ENCODE measurements at places on chromosomes 11 and 22.
A peak's percentile ranks its signal among the peaks of the same experiment; 100 is the strongest.

- DNase-seq = no peak
These were observed 4.0 kb upstream of the CHKA start for GRCh38 chr11:68125164-68125563.

GRCh38 chr11:95912902-95913560 lies 10.9 kb downstream of the MTMR2 start:
- no peak for DNase-seq

GRCh38 chr11:128711136-128711535 lies 17.3 kb downstream of the FLI1 start:
- no peak for DNase-seq

GRCh38 chr22:28791841-28792490 lies 8.4 kb downstream of the XBP1 start:
- DNase-seq = peak; percentile 41

DNA sequence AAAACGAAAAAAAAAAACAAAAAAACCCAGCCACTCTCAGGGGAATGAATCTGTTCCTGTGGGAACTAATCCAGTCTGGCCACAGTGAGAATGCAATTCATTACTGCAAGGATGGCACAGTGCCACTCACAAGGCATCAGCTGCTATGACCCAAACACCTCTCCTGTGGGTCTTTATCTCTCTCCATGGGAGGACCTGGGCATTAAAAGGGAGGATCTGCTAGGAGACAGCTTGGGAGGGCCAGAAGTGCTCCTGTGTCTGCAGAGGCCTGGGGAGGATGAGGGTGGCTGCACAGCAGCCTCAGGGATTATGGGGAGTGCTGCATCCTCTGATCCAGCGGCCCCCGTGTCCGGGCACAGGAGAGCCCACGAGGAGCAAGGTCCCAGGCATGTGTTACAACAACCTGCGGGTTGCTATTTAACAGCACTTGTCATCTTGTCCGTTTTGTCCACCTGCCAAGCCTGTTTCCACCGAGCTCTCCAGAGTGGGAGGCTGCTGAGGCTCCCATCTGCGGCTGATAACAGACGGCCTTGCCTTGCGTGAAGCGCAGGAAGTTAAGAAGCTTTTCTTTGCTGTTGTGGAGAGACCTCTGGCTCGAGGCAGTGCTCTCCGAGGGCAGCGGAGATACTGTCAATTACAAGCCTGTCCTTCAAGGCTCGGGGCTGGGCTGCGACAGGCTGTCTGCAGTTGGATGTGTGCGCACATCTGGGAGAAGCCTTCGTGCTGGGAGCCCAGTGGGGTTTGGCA lies 97.7 kb downstream of the NXPE2 start:
- no peak for DNase-seq

GRCh38 chr11:31805629-31806185 lies 5.4 kb downstream of the PAX6 start:
- DNase-seq = no peak

DNA sequence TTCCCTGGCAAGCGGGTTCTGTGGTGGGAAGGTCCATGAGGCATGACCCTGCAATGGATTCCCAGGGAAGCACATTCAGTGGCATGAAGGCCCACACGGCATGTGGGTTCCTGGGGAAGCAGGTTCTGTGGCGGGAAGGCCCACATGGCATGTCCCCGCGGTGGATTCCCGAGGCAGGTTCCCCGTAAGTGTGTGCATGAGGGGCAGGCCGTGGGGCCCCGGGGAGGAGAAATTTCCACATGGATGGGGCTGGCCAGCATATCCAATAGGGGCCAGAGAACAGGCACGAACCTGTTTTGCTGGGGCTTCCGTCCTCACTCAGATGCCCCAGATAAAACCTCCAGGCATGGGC lies 83.7 kb downstream of the PHF21B start:
- no peak for DNase-seq

- DNase-seq = no peak
These were observed 65.6 kb upstream of the FAR1 start for GRCh38 chr11:13602844-13603243.

- no peak for DNase-seq
These were observed 1145.2 kb downstream of the BRD1 start for GRCh38 chr22:48682504-48682903.

DNA sequence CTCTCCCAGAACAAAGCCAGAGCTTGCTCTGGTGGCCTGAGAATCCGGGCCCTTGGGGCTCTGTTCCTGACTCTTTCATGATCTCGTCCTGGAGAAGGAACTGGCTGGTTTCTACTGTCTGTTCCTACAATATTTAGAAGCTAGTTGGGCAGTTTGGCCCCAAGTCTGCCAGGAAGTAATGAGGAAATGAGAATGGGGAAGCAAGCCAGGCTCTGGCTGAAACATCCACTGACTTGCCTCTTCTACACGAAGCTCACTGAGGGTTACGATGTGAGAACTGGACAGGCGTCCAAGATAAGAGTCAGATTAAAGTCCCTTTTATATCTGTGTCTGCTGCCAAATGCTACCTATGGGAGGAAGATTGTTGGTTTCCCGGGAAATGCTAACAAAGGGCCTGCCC lies 110.0 kb upstream of the KIRREL3 start:
- DNase-seq = no peak

DNA sequence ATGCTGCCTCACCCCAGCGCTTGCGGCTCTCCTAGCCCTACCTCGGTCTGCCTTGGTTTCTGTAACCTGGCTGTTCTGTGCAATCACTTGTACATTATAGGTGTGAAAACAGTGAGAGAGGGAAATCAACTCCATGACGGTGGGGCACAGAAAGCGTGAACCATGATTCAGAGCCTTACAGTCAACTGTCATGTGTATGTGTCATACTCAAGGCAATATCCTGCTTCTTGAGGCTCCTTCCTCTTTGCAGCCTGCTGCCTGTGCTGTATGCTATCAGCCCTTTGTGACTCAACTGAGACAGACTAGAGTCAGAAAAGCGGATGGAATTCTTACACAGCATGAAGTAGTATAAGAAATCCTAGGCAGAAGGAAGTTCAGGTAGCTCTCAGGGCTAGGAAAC lies 2.1 kb downstream of the NRIP3 start:
- no peak for DNase-seq

GRCh38 chr11:75244052-75244814 lies 3.7 kb downstream of the TPBGL start:
- DNase-seq = no peak

- no peak for DNase-seq
These were observed 82.6 kb downstream of the ADAMTS15 start for GRCh38 chr11:130531061-130531460.

GRCh38 chr11:2549491-2549875 lies 104.7 kb downstream of the KCNQ1 start:
- no peak for DNase-seq

GRCh38 chr11:88012456-88012855 lies 162.8 kb downstream of the RAB38 start:
- DNase-seq = no peak

- no peak for DNase-seq
These were observed 13.3 kb upstream of the RASL10A start for GRCh38 chr22:29328566-29329500.

GRCh38 chr11:40062616-40063015 lies 1396.8 kb downstream of the LRRC4C start:
- DNase-seq = no peak

- no peak for DNase-seq
These were observed 2.4 kb upstream of the PATE1 start for GRCh38 chr11:125743681-125744080.

GRCh38 chr22:25666308-25666707 lies 75.7 kb upstream of the MYO18B start:
- peak; percentile 50 for DNase-seq

GRCh38 chr11:42043312-42043711 lies 583.9 kb upstream of the LRRC4C start:
- no peak for DNase-seq

DNA sequence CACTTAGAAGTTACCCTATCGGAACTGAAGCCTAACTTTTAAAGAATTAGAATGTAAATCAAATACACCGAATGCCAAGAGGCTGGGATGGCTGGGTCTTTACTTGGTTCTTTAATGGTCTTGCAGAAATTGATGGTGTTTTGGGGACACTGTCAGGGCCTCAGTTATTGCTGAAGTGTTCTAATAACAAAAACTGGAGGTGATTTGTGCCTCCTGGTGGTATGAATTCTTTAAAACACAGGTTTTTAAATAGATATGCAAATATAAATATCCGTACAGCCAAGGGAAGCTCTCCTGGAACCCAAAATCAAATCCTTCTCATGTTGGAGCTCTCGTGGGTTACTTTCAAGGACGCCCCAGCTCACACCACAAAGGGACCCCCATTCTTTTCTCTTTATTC lies 19.3 kb upstream of the TMPRSS5 start:
- DNase-seq = no peak

GRCh38 chr22:38205261-38206128 lies 3.7 kb downstream of the MAFF start:
- no peak for DNase-seq

DNA sequence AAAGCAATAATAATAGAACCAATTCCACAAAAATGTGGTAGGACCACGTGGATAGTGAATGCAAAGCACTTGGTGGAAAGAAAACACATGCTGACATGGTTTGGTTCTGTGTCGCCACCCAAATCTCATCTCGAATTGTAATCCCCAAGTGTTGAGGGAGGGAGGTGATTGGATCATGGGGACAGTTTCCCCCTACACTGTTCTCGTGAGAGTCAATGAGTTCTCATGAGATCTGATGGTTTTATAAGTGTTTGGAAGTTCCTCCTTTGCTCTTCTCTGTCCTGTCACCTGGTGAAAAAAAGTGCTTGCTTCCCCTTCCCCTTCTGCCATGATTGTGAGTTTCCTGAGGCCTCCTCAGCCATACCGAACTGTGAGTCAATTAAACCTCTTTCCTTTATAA lies 421.9 kb upstream of the CADM1 start:
- DNase-seq = no peak

- no peak for DNase-seq
These were observed 271.5 kb upstream of the CCDC90B start for GRCh38 chr11:83557653-83558052.

DNA sequence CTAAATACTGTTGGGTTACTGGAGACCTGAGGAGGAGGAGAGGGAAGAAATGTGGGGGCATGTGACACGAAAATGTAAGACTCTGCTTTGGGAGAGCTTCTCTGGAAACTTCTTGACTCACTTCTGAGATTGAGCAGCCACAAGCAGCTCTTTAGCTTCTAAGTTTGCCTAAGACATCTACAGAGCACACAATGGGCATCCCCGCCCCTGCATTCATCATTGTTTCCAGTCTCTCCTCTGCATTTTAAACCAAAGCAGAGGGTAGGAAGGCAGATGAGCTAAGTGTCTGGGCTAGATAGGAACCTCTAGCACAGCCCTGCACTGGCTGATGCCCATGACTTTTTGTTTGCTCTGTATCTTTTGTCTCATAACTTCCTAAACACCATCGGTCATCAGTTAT lies 2.1 kb upstream of the OR52D1 start:
- DNase-seq = no peak

GRCh38 chr11:60835534-60835846 lies 6.4 kb upstream of the CCDC86 start:
- DNase-seq = no peak

- DNase-seq = no peak
These were observed 7.3 kb upstream of the AMBRA1 start for GRCh38 chr11:46601129-46601528.

- peak; percentile 58 for DNase-seq
These were observed 244.9 kb downstream of the CASP12 start for GRCh38 chr11:104653407-104653806.

DNA sequence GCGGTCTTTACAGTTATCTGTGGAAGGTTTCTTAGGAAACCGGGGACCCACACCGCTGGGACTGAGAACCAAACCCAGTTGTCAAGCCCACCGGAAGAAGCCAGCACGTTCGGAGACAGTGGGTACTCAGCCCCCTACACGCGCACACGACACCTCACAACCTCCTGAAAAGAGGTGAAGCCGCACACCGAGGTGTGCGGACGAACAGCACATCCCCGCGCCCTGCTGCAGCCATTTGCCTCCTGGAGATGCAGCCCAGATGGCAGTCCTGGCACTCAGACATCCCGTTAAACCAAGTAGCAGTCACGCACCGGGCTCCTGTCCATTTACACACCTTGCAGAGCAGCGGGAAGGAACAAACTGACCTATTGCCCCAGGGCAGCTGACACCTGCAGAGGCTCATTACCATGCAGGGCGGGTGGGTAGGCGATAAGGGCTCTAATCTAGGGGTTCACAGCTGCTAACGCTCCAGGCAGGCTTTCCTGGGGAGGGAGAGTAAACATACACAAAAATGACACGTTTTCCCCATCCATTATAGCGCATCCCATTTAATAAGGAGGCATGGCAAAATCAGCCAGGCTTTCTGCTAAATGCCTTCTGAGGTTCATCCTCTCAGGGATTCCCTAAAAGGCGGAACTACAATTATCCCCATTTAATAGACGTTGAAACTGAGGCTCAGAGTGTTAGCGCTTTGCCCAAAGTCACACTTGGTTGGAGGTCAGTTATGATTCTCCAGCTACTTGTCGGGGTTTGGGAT lies 864 bp upstream of the EHBP1L1 start:
- DNase-seq = no peak

GRCh38 chr11:92969634-92970347 lies at the start of gene MTNR1B:
MTNR1B (plus strand) TSS chr11:92969651; CDS start chr11:92969726, 75 bp downstream.
- DNase-seq = no peak

DNA sequence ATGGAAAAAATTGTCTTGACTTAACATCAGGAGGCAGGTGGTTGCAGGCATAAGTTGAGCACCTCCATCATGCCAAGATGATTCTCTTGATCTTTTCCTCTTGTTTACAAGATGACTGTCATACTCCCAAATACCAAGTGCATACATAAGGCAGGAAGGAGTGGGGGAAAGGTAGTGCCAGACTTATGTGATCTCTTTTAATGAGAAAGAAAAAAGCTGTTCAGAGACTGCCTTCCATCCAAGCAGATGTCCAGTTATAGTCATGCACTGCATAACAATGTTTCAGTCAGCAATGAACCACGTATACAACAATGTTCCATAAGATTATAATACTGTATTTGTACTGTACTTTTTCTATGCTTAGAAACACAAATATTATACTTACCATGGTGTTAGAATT lies 135.7 kb downstream of the EHF start:
- DNase-seq = no peak

DNA sequence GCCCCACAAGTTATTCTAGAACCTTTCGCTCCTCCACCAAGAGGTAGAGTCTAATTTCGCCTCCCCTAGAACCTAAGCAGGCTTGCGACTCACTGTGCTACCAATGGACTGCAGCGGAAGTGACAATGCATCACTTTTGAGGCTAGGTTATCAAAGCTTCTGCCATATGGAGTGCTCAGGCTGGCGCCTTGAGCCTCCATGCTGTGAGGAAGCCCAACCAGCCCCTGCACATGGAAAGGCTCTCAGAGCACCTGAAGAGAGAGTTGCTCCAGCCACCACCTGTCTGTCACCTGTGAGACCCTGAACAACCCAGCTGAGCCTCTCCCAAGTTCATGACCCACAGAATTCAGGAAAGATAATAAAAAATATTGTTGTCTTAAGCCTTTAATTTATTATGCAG lies 29.3 kb upstream of the CBX7 start:
- DNase-seq = no peak

GRCh38 chr11:75317446-75318122 lies 33.9 kb downstream of the ARRB1 start:
- no peak for DNase-seq

- no peak for DNase-seq
These were observed 79.1 kb downstream of the CDKN1C start for GRCh38 chr11:2806351-2807024.

- DNase-seq = peak; percentile 47
These were observed 29.6 kb downstream of the SBF1 start for GRCh38 chr22:50445071-50445879.
